Lower leg skin (tissue), 4 donors: ENCODE measurements at places on chromosomes 2 and 18.

- DNase-seq = no peak
Observed at GRCh38 chr2:37337620-37338280, 6.7 kb upstream of the QPCT start.

DNA sequence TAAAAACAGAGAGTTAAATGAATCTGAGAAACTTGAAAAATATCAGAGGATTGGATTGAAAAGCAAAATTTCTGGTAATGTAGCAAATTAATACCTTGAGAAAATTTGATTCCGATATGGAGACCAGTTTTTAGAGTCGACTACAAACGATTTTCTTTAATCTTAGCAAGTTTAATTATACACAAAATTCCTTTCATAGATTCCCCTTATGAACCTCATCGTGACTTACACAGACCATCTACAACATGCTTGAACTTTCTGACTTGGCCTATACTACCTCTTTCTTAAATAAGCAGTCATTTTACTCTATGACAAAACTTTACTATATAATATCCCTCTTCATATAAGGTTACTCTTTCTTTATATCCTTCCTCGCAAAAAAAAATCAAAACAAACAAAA lies 769.6 kb upstream of the CRIM1 start:
- DNase-seq = no peak

GRCh38 chr18:39841482-39842365 lies 2113.3 kb upstream of the PIK3C3 start:
- peak; percentile 21 for DNase-seq

GRCh38 chr18:31814132-31814531 lies 53.5 kb upstream of the SLC25A52 start:
- DNase-seq = no peak

GRCh38 chr2:86358957-86359356 lies 21.5 kb upstream of the REEP1 start:
- DNase-seq = no peak

DNA sequence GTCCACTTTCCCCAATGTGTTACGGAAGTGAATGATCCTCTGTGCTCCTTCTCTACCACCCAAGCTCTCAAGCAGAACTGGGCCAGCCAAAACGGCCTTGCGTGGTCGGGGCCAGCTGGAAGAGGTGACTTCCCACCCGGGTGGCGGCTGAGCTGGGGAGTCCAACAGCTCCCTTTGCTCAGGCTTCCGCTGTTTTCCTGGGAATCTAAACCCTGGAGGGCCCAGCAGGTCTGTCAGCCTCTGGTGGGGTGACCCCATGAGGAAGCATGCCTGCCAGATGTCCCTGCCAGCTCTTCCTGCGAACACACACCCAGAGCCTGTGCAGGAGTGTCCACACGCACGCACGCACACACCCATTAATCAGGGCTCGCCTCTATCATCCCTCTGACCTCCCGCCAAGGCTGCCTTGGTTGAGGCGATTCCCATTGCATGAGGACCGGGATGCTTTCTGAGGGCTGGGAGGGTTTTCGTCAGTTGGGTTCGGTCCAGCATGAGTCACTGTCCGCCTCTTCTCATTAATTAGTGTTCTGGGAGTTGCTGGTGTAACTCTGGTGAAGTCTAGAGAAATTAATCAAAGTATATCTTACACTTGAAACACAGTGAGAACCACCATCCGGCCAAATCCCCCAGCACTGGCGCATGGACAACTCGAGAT lies 90.6 kb downstream of the TWIST2 start:
- DNase-seq = peak; percentile 88

DNA sequence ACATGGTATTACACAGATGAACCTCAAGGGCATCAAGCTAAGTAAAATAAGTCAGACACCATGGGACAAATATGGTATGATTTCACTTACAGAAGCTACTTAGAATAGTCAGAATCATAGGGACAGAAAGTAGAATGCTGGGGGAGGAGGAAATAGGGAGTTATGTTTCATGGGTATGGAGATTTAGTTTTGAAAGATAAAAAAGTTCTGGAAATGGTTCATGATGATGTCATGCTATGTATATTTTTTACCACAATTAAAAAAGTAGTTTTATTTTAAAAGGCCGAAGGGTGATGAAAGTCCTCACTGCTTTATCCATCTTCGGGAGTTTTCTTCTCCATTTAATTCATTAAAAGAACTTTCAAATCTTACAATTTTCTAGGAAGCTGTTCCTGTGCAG lies 181.9 kb downstream of the CALCRL start:
- DNase-seq = no peak

- no peak for DNase-seq
Observed at GRCh38 chr2:117958186-117958585, 55.7 kb downstream of the CCDC93 start.

- no peak for DNase-seq
Observed at GRCh38 chr18:32674491-32674890, 98.3 kb downstream of the KLHL14 start.

- no peak for DNase-seq
Observed at GRCh38 chr2:105175231-105175630, 66.3 kb upstream of the GPR45 start.

GRCh38 chr2:38454081-38454480 lies 77.0 kb upstream of the ATL2 start:
- DNase-seq = no peak

- no peak for DNase-seq
Observed at GRCh38 chr2:10136101-10136934, 13.8 kb downstream of the RRM2 start.

GRCh38 chr2:125874564-125874963 lies 781.4 kb upstream of the GYPC start:
- DNase-seq = no peak

DNA sequence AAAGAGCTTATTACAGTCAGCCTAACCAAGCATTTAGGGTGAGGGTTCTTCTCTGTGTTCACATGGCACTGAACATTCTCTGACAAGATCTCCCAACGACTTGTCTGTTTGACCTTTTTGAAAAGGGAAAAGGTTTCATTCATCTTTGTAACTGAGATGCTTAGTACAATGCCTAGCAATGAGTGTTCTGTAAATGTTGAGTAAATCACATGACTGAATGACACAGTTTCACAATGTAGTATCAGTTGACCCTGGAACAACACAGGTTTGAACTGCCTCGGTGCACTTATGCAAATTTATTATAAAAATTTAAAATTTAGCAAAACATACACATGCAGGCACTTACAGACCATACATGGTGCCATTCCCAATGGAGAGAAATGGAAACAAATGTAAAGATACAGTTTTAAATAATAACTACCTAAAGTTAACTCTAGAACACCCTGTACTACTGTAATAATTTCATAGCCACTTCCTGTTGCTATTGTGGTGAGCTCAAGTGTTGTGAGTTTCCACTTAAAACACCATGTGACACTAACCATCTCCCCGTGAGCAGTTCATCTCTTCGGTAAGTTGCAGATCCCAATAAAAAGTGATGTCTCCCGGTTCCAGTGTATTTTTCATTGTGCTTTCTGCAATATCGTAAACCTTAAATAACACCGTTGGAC lies 34.1 kb upstream of the VWC2L start:
- no peak for DNase-seq

DNA sequence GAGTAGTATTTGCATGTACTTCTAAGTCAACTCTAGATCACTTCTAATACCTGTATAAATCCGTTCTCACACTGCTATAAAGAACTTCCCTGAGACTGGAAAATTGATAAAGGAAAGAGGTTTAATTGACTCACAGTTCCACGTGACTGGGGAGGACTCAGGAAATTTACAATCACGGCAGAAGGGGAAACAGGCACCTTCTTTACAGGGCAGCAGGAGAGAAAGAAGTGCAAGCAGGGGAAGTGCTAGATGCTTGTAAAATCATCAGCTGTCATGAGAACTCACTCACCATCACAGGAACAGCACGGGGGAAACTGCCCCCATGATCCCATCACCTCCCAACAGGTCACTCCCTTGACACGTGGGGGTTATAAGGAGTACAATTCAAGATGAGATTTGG lies 24.0 kb upstream of the SLC35F5 start:
- DNase-seq = no peak

DNA sequence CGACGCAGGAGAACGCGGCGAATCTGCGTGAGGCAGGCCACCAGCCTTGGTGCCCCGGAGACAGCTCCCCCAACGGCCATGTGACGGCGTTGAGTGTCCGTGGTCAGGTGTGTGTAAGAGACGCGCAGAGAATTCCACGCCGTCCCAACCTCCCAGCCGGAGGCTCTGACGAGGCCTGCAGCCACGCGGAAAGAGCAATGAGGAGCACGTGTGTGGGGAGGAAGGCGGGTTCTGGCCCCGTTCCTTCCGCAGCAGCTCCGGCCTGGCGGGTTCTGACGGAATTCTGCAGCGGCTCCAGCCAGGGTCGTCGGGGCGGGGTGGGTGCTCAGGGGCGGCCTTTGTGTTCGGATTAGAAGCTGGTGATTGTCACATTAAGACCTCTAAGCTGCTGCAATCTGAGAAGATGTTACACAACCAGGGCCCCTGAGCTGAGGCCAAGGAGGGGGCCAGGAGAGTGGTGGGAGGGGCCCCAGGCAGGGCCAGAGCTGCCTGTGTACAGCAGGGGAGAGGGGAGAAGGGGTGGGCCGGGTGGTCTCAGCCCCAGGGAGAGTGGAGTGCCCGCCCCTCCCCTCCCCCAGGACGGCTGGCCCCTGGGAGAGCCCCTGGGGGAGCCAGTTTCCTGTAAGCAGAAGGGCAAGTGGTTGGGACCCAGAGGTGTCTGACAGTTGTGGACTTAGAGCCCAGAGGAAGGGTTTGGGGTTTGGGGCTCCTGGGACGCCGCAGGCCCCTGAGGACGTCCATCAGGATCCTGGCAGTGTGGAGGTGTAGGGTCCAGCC lies 5.1 kb upstream of the GAL3ST2 start:
- no peak for DNase-seq

GRCh38 chr2:11022591-11023273 lies 111.0 kb downstream of the KCNF1 start:
- no peak for DNase-seq

DNA sequence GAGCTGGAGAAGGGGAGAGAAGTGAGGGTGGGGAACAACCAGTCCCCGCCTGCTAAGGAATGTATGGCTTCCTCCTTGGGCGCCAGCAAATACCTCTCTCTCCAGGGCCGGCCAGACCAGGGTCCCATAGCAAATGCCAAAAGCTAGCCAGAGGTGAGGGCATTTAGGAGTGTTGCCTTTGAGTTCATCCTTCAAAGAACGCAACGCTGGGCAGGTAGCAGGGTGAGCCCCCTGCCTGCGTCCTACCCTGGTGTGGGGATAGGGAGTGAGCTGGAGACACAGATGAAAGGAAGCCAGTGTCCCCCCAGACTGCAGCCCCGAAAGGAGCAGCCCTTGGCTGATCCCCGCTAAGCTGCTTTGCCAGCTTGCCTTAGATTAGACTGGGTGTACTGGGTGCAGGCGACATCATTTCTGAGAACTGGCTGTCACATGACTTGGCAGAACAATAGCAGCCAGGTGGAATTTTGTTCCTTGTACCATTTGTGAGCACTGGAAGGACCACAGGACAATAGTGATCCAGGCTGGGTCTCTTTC lies 40.4 kb downstream of the KLHL29 start:
- DNase-seq = peak; percentile 12

DNA sequence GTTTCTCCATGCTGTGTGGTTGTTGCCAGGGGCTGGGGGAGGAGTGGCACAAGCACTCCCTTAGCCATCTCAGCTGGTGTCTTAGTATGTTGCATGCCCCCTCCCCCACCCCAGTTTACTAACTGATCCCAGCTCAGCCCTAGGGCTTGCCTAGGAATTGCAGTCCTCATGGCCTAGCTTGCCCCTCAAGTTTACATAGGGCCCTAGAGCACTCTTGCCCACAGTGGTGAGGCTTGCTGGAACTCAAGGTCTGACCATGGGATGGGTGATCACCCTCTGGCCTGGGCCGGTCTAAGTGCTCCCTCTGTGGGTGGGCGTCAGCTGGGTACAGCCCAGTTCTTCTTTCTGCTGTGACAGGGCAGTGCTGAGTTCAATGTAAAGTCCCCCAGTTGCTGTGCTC lies 156.1 kb upstream of the PIEZO2 start:
- DNase-seq = no peak

- no peak for DNase-seq
Observed at GRCh38 chr2:241114836-241115235, 12.7 kb upstream of the MTERF4 start.

DNA sequence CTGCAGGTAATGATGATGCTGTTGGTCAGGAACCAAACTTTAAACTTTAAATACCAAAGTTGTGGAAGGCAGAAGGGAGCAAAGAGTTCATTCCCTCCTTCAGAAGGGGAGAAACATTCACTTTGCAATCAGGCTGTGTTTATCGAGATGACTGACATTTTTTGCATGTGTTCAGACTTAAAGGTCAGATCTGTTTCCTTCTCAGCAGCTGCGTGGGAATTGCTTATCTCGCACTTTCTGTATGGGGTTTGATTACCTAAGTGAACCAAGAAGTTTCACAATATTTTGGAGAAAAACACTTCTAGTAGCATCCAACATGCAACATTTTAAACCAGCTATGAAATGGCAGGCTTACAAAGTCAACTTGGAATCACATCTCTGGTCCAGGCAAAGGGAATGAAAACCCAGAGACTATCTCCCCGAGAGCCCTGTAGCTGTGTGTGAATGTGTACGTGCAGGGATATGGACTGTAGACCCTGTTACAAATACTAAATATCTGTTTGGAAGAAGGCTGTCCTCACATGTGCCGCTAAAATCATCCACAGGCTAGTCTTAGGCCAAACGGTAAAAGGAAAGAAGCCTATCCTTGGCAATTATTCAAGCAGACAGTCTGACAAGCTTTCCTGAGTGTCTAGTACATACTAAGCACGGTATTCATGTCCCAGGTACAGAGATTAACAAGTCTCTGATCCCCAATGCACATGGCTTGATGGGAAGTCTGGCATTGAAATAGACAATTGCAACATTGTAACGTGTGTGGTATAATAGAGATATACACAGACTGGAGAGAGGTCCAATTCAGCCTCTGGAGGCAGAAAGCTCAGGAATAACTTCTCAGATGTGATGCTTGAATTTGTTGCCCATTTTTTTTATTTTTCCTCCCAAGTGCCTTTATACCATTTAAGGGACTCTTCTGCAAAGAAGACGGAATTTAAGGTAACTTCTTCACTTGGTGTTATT lies 483.1 kb downstream of the DPP10 start:
- DNase-seq = no peak

GRCh38 chr2:200985799-200986198 lies 22.3 kb upstream of the ORC2 start:
- no peak for DNase-seq

DNA sequence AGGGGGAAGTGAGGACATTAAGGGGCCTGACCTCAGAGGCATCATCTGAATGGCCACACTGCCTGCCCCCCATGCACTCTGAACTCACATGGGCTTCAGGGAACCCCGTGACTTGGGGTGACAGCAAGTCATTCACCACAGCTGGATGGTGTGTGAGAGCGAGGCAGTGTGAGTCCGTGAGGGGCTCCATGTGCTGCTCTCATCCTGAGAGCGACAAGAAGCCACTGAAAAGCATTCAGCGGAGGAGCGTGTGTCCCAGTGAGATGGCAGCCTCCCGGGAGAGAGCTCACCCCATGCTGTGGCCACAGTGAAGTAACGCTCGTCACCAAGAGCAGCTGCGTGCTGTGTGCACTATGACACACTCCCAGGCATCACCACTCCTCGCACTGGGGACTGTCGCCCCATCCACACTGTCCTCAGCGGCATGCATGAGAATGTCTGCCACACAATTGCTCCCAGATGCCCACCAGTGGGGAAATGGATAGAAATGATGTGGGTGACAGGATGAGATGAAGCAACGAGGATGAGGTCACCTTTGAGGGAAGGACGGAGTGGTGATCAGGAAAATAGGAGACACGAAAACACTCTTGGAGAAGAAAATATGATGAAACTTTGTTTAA lies 213.0 kb upstream of the RAB6C start:
- peak; percentile 79 for DNase-seq
